ENCODE measurements at places on chromosomes 5 and 9.

GRCh38 chr5:132483661-132484390, 6.7 kb downstream of the IRF1 start:
- no peak for DNase-seq

GRCh38 chr5:158979749-158980521, 119.8 kb downstream of the EBF1 start:
- peak; percentile 54 for DNase-seq

DNA sequence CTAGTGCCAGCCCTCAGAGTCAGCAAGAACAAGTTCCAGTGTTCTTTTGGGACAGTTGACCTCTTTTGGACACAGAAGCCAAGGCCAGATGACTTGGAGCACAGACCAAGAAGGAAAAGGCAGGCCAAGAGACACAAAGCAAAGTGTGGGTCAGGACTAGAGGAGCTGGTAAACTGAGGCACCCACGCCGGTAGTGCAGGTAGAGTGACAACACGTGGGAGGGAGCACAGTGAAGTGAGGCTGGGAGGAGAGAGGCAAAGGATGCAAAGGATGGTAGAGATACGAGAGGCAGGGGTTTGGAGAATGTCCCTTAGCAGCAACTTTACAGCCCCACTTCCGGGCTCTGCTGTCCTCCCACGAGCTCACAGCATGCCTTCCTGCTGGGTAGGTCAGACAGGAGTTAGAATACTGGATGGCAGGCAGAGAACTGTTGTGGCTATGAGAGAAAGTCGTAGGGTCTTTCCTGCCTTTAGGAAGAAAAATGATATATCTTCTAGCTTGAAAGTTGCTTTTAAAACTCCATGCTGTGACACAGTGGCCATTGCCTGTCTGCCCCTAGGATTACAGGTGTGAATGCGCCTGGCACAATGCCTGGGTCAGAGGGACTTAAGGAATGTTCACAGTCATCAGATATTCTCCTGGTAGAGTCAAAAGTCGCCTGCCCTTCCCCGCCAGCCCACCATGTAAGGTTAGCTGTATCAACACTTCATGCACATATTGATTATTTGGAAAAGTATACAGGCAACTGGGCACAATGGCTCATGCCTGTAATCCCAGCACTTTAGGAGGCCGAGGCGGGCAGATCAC, 97.9 kb downstream of the PDE8B start:
- no peak for DNase-seq

DNA sequence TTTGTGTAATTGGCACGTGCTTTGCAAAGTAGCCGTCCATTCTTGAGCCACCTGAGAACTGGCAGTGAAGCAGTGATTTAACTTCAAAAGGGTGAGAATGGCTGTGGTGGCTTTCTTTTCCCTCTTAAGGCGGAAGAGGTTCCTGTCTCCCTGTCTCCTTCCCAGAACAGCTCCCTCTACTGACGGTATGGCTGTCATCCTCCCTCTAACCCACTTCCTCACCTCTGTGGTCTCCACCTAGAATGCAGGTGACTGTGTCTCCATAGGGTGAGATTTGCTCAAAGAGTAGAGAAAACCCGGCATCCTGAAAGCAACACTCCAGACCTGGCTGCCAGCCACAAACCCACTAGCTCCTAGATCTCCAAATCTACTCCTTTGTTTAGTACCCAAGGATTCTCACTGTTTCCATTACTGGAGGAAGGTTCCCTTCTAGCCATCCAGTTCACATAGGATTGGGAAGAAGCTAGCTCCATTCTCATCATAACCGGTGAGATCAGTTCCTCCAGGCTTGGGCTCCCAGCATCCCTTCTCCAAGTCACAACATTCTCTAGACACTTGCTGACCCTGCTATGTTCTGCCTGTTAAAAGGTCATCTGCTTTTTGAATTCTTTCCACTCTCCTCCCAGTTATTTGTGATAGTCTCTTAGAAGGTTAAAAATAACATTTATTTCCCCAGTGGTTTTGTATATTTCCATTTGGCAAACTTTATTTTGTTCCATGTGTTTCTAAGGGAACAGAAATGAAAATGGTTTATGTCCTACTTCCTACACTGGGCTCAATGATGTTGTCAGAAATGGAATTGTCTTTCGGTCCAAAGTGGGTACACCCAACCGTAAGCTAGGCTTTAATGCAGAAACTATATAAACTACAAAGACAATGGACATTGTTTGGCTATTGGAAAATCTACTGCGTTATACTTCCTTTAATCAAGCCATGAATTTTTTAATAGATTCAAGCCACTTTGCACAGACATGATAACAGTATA, 269.4 kb downstream of the CWC27 start:
- DNase-seq = no peak

DNA sequence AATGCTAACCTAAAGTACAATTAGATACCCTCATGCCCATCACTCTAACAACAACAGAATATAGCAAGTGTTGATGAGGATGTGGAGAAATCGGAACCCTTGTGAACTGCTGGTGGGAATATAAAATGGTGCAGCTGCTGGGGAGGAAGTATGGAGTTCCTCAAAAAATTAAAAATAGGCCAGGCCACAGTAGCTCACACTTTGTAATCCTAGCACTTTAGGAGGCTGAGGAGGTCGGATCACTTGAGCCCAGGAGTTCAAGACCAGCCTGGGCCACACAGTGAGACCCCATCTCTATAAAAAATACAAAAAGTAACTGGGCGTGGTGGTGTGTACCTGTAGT, 18.0 kb upstream of the MRNIP start:
- DNase-seq = no peak

GRCh38 chr9:127540664-127541041, 71.4 kb upstream of the STXBP1 start:
- no peak for DNase-seq

DNA sequence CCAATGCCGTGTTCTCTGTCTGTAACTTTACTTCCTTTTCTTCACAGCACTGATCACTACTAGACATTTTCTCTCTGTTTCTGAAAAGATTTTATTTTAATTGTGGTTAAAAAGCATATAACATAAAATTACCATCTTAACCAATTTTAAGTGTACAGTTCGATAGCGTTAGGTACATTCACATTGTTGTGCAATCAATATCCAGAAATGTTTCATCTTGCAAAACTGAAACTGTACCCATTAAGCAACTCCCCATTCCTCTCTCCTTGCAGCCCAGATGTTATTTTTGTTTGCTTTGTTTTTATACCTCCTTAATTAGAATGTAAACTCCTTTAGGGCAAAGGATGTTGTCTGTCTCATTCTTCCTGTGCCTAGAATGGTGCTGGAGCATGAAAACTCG, 47.5 kb downstream of the COL27A1 start:
- DNase-seq = peak; percentile 23

- no peak for DNase-seq
Observed at GRCh38 chr9:68581696-68582095, 41.0 kb upstream of the TMEM252 start.

- DNase-seq = no peak
Observed at GRCh38 chr5:132429463-132430440, 60.2 kb downstream of the SLC22A5 start.

- DNase-seq = no peak
Observed at GRCh38 chr9:119726035-119726434, 356.8 kb upstream of the BRINP1 start.

GRCh38 chr5:139844472-139845145, 49.0 kb downstream of the PSD2 start:
- peak; percentile 76 for DNase-seq

DNA sequence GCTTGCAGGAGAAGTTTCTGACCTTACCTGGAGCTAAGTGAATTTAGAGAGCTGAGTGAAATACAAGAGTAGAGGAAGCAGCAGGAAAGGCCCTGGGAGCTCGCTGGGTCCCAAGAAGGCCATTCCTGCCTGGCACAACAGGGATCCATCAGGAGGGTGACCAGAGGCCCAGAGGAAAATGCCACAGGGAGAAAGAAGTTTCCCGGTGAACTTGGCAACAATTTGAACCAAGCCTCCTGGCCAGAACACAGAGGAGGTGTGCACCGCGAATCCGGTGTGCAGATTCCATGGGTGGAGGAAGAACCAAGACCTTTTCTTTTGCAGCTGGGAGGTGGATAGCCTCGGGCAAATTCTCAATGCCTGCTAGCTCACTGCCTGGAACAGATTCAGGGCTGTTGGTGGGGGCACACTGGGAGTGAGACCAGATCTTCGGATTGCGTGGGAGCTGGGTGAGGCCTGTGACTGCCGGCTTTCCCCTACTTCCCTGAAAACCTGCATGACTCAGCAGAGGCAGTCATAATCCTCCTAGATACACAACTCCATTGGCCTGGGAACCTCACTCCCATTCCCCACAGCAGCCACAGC, 1850.9 kb upstream of the NUDT12 start:
- no peak for DNase-seq

DNA sequence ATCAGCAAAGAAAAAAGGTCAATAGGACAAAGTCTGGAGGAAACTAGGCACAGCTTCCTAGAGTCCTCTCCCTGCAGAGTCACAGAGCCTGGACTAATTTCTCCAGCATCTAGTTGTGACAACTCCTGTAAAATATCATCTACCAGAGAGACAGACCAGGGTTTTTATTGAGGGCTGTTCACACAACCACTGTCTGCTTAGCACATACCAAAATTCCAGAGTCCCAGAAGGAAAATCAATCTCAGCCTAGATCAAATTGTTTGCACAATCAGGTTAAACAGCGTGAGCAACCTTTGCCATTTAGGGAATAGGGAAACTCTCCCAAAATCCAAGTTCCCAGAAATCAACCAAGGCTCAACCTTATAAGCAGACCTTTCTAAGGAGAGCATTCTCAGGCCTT, 190.3 kb downstream of the SYK start:
- no peak for DNase-seq

- peak; percentile 47 for DNase-seq
Observed at GRCh38 chr5:88680253-88681132, 202.5 kb downstream of the MEF2C start.

DNA sequence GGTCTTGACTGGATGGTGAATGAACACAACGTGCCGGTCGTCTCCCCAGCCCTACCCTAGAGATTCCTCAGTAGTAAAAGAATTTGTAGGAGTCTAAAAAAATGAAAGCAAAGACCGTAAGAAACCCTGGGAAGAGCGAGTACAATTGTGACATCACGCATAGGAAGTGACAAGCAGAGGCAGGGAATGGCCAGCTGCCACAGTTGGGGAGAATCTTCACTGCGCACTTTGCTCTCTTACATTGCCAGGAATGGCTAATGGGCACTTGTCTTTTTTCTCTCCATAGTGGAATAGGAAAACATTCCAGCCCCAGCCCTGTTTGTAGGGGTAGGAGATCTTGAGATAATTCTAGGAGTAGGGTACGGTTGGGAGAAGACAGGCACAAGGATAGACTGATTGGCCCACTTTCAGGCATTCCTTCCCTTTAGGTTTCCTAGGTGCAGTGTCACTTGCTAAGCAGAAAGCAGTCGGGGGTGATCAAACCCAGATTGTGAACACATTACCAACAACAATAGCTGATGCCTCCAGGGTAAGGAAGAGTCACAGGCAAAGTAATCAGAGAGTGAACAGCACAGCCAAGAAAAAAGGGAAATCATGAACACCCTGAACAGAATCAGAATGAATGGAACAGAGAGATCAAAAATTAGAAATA, 302.7 kb downstream of the MAN2A1 start:
- DNase-seq = no peak

GRCh38 chr9:109244179-109245132, 76.4 kb downstream of the EPB41L4B start:
- peak; percentile 76 for DNase-seq

- DNase-seq = no peak
Observed at GRCh38 chr5:152397581-152397980, 7.5 kb downstream of the NMUR2 start.

DNA sequence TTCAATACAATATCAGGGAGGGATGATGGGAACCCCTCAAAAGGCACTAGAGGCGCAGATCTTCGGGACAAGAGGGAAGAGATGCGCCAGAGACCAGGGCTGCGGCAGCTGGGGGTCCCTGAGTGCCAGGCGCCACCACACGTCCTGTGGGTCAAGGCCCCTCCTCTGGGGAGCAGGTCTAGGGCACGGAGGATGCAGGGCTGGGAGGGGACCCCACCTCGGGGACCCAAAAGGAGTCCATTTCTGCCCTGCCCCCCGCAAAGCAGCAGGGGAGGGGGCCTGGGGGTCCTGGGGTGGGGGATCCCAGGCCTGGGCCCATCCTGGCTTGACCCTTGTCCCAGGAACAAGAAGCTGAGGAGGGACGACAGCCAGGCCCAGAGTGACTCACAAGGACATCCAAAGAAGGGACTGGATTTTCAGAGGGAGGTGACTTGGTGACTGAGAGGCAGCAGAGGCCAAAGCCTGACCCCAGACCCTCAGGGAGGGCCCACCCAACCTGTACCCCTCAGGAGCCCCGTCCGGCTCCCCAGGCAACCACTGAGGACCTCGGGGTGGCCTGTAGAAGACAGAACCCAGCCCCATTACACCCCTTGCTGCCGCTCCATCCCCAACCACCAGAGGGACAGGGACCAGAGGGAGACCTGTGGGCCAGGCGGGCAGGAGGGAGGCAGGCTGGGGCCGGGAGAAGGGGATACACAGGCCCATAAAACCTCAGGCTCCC, 54.2 kb downstream of the LRSAM1 start:
- DNase-seq = peak; percentile 43

- no peak for DNase-seq
Observed at GRCh38 chr9:136100700-136101614, 5.9 kb upstream of the NACC2 start.

- no peak for DNase-seq
Observed at GRCh38 chr5:88193896-88194295, 74.7 kb downstream of the TMEM161B start.

DNA sequence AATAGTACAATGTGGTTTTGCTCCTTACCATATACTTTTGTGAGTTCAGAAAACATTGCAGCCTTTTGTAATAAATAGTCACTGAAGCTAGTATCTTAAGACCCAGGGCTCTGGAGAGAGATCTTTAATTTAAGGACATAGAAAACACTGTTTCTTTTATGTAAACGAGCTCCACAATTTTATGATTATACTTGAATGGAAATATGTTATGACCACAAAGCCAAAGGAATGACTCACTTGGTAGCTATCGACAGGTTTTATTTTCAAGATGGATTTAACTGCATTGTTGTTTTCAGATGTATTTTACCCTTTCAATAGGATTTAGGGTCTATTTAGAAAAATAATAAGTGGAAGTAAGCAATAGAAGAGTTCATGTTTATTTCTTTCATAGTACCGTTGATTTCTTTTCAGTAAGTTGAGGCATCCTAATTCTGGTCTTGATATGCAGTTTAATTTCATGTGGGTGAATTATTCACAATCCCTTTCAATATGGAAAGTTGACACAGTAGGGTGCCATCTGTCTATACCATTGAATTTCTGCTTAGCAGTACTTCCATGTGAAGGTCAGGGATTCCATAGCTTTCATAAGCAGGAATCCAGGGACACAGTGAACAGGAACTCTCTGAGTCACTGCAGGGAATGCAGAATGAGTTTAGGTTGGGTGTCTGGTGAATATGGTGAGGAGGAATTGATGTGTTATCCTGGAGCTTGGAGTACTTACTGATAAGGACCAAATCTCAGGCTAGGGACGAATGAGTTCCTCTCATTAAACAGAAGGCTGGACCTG, 157.6 kb downstream of the CD180 start:
- DNase-seq = peak; percentile 69

DNA sequence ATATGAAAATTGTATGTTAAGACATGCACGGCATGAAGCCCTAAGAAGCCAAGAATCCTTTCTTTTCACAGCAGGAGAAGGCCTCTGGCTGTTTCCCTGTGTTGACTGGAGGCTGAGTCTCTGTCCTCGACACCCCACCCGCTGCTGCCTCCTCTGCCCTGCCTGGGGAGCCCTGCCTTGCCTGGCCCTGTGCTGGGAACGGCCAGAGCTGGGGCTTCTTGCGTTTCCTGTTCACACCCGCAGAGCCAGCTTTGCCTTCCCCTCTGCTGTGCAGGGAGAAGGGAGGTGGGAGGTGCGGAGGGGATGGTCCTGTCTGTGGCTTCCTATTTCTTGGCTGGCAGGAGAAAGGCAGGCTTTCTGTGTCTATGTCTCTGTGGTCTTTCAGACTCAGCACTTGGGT, 6.9 kb upstream of the GMCL2 start:
- DNase-seq = no peak

All from fibroblast of pulmonary artery (primary cell).